ENCODE measurements at places on chromosomes 1 and 21.

- peak; percentile 4 for DNase-seq
These were observed 100.6 kb downstream of the CRYAA start for GRCh38 chr21:43269440-43269839.

DNA sequence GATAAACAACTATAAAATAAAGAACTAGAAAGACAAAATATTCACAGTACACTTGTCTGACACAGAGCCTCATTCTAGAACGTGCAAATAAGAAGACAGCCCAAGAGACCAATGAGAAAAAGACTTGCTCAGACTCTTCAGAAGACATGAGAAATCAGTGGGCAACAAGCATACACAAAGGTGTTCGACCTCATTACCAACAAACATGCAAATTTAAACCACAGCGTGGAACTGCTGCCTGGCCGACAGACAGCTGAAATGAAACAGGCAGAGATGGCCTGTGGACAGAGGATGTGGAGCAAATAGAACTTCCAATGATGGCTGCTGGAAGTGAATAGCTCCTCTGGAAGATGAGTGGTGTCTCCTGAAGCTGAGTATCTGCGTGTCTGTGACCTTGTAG lies 22.4 kb upstream of the COL6A1 start:
- DNase-seq, result no peak

- DNase-seq, result no peak
These were observed 87.5 kb upstream of the SGIP1 start for GRCh38 chr1:66446261-66447001.

DNA sequence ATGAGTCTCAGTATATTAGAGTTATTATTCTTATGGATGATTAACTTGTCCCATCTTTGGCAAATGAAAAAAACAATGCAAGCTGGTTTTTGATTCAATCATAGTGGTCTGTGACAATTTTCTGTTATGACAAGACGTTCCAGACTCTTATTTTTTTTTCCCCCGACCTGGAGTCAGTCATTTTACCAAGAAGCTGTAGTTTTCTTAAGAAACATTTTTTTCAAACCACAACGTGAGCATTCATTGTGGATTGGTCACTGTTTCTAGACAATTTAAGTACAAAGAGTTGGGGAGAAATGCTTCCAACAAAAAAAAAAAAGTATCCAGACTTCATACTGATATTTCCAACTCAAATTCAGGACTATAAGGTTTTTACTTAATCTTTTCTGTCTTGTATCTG lies 8.0 kb upstream of the ANGPTL3 start:
- no peak for DNase-seq

DNA sequence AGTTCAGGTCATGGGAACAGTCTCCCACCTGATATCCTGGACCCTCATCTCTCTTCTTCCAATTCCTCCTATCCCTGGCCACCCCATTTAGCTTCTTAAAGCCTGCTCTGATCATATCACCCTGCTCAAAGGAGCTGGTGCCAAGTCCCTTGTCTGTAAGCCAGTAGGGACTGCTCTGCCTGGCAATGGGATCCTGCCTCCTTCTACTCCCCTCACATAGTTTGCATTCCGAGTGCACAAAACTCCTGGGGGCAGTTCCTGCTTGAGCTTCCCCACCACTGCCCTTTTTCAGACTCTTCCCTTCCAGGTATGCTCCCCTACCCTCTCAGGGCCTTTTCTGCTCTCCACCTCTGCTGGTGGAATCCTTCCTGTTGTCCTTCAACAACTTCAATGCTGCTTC lies 48.1 kb downstream of the NGF start:
- DNase-seq, result no peak

DNA sequence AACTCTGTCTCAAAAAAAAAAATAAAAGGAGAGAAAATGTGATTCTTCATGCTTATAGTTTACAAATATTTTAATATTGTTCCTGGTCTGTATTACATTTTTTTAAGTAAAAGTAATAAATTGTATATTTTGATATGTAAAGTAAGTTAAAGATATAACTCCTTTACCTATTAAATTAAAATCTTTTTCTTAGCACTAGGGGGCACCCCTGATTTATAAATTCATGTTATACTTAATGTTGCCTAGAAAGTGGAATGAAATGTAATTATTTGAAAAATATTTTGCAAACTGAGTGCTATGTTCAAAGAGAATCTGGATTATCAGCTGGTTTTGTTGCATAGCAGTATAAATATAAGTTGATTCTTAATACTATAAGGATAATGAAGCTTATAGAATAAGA lies 49.2 kb downstream of the RALGPS2 start:
- no peak for DNase-seq

DNA sequence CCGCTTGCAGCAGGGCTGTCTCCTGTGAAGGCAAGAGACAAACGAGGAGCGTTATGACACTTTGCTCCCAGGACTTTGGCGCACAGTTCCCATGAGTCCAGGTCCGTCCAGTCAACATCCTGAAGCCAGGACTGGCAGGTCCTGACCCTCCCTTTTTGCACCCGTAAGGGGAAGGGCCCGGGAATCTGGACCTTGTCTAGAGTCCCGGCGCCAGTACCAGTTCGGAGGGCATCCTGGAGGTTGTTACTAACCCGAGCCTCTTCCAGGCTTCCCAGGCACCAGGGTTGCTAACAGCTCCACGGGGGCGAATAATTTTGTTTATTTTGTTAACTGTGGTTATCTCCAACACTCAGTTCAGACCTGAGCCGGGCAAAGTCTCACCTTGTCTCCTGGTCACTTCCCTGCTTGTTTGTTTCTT lies 682 bp upstream of the RWDD3 start:
- no peak for DNase-seq

GRCh38 chr1:40653851-40654537 lies 11.5 kb downstream of the RIMS3 start:
- DNase-seq, result no peak

DNA sequence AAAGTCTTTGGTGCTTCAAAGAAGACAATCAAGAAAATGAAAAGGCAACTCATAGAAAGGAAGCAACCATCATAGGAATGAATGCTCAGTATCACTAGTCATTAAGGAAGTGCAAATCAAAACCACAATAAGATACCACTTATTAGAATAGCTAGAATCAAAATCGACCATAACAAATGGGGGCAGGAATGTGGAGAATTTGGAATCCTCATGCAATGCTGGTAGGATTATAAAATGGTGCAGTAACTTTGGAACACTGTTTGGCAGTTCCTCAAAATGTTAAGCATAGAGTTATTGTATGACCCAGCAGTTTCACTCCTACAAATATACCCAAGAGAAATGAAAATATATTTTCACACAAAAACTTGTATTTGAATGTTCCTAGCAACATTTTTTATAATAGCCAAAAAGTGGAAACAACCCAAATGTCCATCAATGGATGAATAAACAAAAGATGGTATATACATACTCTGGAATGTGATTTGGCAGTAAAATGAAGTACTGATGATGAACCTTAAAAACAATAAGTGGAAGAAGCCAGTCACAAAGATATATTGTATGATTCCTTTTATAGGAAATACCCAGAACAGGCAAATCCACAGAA lies 105.6 kb downstream of the MIS18A start:
- no peak for DNase-seq

GRCh38 chr21:34952701-34953100 lies 96.4 kb downstream of the RUNX1 start:
- DNase-seq, result no peak

DNA sequence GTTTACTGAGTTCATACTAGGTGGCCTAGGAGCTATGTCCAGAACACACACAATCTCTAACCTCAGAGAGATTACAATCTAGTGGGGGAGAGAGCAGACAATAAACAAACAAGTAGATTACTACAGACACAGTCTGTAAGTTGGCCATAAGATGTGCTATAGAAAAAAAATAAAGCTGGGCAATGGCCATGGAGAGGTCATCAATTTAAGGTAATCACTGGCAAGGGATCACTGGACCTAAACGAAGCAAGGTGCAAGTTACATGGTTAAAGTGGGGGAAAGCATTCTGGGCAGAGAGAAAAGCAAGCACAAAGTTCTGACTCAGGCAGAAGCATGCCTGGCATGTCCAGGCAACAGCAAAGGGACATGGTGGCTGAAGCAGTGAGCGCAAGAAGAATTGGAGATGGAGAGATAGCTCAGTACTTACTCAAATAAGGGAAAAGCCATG lies 147.0 kb downstream of the RERE start:
- no peak for DNase-seq

DNA sequence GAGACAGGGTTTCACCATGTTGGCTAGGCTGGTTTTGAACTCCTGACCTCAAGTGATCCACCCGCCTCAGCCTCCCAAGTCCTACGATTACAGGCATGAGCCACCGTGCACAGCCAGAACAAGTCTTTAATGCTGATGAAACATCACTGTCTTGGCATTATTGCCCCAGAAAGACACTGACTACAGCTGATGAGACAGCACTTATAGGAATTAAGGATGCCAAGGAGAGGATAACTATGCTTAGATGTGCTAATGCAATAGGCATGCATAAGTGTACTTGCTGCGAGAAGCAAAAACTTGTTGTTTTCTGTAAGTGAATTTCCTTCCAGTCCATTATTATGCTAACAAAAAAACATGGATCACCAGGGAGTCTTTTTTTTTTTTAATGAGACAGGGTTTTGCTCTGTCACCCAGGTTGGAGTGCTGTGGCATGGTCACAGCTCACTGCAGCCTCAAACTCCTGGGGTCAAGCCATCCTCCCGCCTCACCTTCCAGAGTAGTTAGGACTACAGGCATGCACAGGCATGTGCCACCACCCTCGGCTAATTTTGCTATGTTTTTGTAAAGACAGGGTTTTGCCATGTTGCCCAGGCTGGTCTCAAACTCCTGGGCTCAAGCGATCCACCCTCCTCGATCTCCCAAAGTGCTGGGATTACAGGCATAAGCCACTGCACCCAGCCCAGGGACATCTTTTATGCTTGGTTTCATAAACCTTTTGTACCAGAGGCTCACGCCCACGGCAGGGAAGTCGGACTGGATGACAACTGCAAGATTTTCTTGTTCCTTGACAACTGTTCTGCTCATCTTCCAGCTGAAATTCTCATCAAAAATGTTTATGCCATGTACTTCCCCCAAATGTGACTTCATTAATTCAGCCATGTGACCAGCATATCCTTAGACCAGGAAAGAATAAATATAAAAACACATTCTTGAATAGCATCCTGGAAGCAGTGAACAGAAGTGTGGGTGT lies 23.1 kb downstream of the RHEX start:
- no peak for DNase-seq

- DNase-seq, result no peak
These were observed 75.4 kb downstream of the ABCA4 start for GRCh38 chr1:94045465-94046056.

DNA sequence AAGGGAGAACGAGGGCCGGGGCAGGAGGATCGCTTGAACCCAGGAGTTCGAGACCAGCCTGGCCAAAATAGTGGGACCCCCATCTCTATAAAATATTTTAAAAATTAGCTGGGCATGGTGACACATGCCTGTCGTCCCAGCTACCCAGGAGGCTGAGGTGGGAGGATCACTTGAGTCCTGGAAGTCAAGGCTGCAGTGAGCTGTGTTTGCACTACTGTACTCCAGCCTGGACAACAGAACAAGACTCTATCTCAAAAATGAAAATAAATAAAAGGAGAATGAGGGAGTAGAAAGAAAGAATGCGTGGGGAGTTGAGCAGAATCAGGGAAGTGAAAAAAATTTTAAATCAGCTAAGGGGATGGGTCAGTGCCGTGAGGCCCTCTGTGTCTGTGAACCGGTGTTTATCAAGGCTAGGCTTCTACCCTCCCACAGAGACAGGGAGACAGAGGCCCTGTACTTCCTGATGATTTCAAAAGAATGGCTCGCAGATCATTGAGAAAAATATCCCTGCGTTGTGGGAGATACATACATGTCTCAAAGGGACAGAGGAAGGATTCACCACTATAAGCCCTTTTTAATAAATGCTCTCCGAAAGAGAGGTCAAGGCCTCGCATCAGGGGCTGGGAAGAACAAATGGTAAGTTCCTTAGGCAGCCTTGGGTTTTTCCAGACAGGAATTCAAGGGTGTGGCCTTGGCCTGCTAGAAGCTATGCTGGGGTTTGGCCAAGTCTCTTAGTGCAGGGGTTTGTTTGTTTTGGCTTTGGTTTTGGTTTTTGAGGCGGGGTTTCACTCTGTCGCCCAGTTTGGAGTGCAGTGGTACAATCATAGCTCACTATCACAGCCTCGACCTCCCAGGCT lies 20.7 kb downstream of the IL10RB start:
- DNase-seq, result no peak

- no peak for DNase-seq
These were observed 45.6 kb downstream of the ZNF281 start for GRCh38 chr1:200364091-200364759.

DNA sequence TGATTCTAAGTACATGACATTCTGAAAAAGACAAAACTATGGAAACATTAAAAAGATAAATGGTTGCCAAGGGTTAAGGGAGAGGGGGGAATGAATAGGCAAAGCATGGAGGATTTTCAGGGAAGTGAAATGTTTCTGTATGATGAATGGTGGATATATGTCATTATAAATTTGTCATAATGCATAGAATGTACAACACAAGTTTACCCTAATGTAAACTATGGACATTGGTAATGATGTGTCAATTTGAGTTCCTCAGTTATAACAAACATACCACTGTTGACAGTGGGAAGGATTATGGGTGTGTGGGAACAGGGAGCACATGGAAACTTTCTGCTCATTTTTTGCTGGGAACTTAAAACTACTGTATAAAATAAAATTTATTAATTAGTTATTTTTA lies 427.1 kb upstream of the ESRRG start:
- no peak for DNase-seq

- no peak for DNase-seq
These were observed 26.2 kb upstream of the CAP1 start for GRCh38 chr1:40014253-40014706.

DNA sequence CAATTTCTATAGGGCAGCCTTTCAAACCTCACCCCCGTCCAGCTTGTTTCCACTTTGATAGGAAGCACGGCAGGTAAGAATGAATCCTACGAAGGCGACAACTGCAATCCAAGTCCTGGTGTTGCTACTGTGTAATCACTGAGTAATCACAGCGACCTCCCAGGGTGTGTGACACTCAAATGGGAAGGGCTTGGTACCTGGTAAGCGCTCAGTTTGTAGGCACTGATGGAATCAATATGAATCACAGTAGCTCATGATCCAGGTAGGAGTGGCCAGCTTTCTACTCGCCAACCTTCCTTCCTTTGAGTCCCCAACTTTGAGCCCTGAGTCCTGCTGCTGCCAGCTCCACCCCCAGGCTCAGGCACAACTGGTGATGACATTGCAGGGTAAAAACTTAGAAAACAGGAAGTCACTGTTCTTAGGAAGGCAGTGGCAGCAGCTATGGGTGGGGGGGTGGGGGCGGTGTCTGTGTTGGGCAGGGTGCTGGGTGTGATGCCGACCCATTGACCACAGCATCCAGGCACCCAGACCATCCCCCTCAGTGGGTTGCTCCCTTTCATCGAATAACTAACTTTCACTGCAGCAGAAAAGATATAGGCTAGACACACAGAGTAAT lies 70.7 kb downstream of the CD247 start:
- peak; percentile 44 for DNase-seq

DNA sequence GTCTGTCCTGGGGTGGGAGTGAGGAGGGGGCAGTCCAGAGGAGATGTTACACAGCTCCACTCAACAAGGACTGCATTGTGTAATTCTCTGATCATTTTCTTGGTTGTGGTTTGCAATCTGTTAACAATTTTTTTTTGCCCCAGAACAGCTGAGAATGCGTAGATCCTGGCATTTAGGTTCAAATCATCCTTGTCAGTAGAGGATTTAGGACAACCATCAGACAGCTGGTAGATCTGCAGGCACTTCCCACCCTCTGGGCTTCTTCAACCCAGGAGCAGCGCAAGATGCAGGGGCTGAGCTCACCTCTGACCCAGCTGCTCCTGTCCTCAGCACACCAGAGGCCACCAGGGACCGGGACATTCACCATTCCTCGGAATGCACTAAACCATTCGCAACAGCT lies 13.5 kb downstream of the BCAR3 start:
- DNase-seq, result no peak

GRCh38 chr1:241823925-241824324 lies 24.1 kb upstream of the EXO1 start:
- DNase-seq, result no peak

All from stimulated activated CD4-positive, alpha-beta T cell treated with anti-CD3 and anti-CD28 coated beads, TNF-alpha, amount 100 ng/mL, for 24 hours (primary cell).